Mucosa of descending colon (tissue), 3 donors: ENCODE measurements at places on chromosomes 3 and 15. TPM values are rescaled to one million over a fixed set of nuclear protein-coding genes. Genes with fewer than 3 reads are reported as not detected.

Gene TEX55
- total RNA-seq = not detected

Gene SCAANT1
- not detected for total RNA-seq

Gene SERPINI2
- not detected for total RNA-seq

DNA sequence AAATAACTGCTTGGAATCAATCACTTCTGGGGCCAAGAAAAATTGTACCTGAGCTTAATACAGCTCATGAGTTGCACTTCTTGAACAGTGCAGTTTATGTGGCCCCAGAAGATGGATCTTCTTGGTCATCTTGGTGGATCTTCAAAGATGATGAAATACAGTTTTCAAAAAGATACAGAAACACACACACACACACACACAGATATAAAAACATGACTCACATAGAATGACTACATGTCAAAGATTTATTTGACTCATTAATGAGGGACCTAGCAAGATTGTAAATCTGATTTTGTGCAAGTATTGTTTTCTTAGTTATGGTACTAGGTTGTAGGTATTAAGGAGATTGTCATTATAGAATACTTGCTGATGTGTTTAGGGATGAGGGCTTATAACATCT lies 32.6 kb downstream of the PDCD6IP start:
- no peak for DNase-seq

DNA sequence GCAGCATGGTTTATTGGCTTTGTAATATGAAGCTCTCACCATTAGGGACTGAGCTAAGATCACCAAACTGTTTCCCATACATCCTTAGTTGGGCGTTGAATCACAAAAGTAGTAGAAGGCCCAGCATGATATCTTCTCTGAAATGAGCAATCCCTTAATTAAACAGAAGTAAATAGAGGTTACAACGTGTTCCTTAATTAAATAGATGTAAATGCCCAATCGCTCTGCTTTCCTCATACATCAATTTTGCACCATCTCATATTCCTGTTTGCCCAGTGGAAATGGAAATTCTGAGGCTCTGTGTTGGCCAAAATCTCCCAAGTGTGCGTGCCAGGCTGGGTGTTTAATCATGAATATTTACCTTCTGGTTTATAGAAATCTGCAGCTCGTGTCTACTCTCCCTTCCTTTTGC lies 107.4 kb upstream of the FOXB1 start:
- no peak for DNase-seq

Gene TGM5
- total RNA-seq = not detected

Gene C3orf49
- total RNA-seq = not detected

Gene HERC2
- 109 TPM for total RNA-seq

- DNase-seq = no peak
These were observed 174.3 kb downstream of the XXYLT1 start for GRCh38 chr3:195096484-195097330.

DNA sequence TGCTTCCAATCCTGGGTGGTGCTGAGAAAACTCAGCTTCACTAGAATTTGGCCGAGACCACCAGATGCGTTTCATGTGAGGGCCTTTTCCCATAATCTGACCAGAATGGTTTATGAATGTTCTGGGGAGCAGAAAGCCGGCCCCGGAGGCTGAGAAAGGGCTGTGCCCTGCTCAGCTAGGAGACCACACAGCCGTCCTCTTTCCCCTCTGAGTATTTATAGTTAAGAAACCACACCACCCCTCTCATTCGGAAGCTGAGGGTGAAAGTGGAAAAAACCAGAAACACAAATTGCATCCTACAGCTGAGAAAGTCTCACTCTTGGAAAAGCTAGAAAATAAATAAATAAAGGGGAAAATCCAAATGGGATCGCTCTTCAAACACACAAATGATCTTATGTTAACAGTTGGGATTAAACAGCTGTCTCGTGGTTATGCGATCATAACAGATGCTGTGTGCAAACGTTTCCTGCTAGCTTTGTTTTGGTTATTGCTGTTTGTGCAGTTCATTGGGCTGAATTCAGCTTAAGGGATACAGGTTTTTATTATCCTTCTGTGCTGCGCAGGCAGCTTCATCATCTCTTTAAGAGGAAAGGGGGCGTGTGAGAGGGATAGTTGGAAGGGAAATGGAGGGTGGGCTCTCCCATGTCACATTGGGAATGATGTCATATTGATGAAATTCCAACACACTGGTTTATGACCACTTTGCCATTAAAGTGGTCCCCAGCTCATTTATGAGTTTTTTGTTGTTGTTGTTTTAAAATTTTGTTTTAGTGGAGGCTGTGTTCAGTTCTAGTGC lies 1026.2 kb upstream of the NR2F2 start:
- no peak for DNase-seq

Gene OSTN
- not detected for total RNA-seq

Gene GHSR
- total RNA-seq = not detected

DNA sequence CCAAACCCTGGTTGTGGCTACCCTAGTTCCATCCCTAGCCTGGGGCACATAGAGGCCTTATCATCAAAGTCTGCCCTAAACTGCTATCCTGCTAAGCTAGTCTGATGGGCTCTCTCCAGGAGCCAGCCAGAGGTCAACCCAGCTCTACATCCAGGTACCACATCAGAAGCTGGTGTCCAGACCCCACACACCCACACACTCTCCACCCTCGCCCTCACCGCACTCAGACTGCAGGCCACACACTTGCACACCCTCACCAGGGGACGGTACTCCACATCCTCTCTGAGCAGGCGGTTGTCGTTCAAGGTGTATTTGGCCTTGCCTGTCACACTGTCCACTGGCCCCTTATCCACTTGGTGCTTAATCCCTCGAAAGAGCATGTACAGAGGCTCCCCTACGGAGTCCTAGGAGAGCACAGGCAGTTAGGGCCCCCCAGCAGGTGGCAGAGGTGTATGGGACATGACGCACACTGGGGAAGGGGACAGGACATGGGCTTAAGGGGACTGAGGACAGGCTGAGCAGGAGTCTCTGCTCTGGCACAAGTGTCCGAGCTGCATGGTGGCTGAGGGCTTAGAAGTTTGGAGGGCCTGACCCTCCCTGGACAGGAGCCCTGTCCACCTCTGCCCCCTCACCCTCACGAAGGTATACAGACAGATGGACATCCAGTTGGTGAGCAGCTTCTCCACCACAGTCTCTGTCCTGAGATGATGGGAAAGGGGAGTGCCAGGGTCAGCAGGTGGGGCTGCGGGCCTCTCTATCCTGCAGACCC lies 18.1 kb downstream of the PLXNB1 start:
- no peak for DNase-seq

GRCh38 chr3:103653996-103654395 lies 1219.2 kb downstream of the ZPLD1 start:
- no peak for DNase-seq

GRCh38 chr15:70801109-70801508 lies 37.8 kb upstream of the UACA start:
- no peak for DNase-seq

GRCh38 chr3:129015388-129016105 lies 14.4 kb downstream of the EFCC1 start:
- DNase-seq = peak; percentile 35

DNA sequence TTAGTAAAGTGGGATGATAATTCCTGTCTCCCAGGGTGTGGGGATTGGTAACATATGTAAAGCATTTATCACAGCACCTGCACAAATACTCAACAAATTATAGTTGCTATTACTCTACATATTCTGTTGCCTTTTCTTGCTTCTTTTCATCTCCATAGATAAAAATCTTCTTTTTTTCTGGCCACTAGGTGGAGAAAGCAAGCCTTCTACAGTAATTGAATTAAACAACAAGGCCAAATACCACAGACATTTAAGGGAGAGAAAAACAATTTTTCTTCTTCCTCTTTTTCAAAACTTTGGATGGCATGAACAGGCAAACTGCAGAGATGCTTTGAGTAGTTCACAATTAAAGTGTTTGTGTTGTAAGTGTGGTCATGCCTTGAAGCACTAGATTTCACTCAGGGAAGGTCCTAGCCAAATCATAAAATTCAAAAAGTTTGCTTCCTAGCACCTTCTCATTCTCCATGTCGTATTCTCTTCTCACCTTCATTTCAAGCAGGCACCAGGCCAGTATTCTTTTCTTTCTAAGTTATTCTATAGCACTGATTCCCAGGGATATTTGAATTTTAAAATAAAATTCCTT lies 493.4 kb upstream of the TGFBR2 start:
- DNase-seq = no peak

Gene IL20RB
- 1.2 TPM for total RNA-seq

DNA sequence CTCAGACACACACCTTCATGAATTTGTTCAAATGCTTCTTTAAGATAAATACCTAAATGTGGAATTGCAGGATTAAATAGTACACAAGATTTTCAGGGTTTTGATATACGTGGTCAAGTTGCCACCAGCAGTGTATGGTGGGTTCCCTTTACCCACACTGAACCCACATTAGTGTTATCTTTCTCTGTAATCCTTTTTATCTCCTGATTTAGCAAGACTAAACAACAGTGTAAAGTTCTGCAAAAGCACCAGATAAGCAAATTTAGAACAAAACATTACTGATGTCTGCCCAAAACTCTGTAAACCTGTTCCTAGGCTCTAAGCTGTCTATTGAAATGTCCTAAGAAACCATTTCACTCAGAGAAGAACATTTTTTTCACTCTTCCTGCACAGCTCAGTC lies 352.9 kb downstream of the FHIT start:
- no peak for DNase-seq

GRCh38 chr3:186815435-186815834 lies 9.2 kb upstream of the RFC4 start:
- DNase-seq = no peak

Gene GPR62
- total RNA-seq = not detected

- DNase-seq = no peak
These were observed 5.8 kb downstream of the FMN1 start for GRCh38 chr15:33188641-33189257.

DNA sequence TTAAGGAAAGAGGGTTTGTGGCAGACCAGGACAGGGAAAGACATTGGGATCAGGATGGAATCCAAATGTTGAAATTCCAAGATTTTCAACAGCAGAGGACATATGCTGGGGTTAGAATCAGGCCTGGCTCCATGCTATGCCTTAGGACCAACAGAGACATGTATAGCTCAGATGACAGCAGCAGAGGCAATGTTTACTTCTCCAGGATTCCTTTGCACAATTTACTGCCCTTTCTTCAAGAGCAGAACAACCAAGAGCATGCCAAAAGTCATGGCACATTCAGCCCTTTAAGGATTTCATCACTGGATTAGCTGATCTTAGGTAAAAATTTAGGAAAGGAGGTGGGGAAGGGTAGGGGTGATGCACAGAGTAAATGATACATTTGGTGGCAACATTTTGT lies 69.6 kb upstream of the GSK3B start:
- no peak for DNase-seq

DNA sequence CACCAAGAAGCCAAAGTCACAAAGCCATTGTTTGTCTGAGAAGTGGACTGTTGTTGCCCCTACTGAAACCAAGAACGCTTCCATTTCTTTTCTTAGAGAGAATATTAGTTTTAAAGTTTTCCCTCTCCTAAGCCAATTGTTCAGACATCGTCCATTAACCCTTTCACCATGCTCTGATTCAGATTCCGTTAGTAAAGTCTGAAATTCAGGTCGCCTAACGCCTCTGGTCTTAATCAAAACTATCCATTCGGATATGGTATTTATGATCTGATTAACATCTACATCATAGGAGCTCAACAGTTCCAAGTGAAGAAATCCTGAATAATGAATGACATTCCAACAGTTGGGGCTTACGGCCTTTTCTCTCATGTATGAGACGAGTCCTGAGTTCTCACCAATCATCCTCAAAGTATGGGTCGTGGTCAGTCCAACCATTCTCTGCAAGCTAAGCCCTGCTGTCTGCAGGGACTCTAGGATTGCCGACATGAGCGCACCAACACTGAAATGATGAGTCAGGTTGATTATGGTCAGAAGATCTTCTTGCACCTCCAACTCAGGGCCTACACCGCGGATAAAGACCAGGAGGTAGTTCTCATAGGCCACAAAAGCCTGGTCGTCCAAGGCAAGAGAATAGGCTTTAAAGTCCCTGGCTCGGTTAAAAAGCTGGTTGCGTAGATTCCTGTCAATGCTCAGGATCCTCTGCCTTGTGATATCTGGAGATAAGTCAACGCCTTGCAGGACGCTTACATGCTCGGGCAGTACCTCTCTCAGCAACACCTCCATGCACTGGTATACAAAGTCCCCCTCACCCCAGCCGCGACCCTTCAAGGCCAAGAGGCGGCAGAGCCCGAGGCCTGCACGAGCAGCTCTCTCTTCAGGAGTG lies 767 bp downstream of the EPM2AIP1 start:
- DNase-seq = no peak

DNA sequence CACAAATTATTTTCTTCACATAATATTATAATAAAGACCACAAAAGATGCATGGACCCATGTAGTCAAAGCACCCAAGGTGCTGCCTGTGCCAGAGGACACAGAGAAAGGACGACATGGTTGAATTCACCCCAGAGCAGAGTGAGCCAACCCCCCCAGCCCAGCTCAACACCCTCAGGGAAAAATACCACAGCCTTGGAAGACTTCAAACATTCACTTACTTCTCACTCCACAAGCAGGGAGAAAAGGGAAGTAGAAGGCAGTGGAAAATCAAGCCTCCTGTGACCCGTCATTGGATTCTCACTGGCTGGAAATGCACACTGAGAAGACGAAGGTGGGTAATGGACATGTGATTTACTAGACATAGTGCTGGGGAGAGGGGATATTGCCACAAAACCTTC lies 70.8 kb downstream of the TAFA4 start:
- DNase-seq = no peak

Gene DNAJB8
- total RNA-seq = not detected

DNA sequence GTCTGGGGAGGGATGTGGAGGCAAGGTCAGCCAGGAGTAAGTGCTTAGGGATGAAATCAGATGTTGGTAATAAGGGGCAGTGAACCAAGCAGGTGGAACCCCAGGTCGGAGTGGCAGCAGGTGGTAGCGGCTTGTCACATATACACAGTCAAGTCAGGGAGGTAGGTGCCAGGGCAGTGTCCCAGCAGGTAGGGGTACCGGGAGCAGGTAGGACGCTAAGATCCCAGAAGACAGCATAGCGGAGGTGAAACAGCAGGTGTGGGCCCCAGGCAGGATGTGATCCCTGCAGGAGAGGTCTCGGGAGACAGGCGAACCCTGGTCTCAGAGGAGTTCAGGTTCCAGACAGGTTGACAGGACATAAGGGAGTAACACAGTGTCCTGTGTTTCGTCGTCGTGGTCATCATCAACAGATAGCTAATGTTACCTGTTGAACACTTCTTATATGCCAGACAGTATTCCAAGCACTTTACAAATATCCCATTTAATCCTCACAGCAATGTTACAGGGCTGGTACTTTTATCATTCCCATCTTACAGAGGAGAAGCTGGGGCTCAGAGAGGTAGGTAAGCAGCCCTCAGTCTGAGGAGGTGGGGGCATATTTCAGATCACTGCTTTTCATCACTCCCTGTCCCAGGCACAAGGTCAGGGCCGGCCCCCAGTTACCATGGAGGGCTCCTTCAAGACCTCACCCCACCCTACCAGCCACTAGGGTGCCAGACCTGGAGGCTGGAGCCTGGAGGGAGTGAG lies 241.6 kb downstream of the UACA start:
- no peak for DNase-seq

DNA sequence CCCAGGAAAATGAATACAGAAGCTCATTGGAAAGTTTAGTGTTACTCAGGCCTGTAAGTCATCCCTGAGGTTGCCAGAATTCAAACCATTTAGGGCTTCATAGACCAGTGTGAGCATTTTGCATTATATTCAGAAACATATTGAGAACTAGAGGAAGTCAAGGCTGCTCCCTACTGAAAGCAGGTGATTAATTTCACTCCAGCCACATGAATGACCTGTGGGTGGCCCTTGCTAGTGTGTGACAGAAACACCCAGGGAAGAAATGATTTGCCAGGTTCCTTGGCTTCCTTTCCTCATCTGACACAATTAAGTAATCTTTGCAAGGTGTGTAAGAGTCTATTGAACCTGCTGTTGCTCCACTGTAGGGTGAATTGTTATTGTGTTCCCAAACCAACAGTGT lies 61.8 kb downstream of the GAP43 start:
- no peak for DNase-seq
